ENCODE measurements at places on chromosomes 5 and 9. TPM values are rescaled to one million over a fixed set of nuclear protein-coding genes. Genes with fewer than 3 reads are reported as not detected.

Gene ALDH1A1
- not detected for total RNA-seq

GRCh38 chr5:164487939-164488338 lies 982.5 kb downstream of the MAT2B start:
- no peak for DNase-seq

Gene RIC1
- 25.4 TPM for total RNA-seq

Gene MRPS27
- 61.0 TPM for total RNA-seq

Measured in natural killer cell treated with Interleukin-12 subunit alpha and Interleukin-12 subunit beta and Interleukin-15 and Interleukin-18, amount 100 ng/mL, for 72 hours (primary cell).